Neural progenitor cell (in vitro differentiated cells): ENCODE measurements at places on chromosomes 4 and X.
A peak's percentile ranks its signal among the peaks of the same experiment; 100 is the strongest.

DNA sequence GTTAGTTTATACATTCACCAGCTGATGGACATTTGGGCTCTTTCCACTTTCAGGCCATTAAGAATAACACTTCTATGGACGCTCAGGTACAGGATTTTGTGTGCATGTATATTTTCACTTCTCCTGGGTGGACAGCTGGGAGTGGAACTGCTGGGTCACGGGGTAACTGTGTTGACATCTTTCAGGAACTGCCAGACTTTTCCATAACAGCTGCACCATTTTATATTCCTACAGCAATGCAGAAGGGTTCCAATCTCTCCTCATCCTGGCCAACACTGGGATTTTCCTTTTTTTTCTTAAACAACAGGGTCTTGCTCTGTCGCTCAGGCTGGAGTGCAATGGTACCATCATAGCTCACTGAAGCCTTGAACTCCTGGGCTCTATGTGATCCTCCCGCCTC, 11.9 kb downstream of the HAUS7 start:
- no peak for DNase-seq

DNA sequence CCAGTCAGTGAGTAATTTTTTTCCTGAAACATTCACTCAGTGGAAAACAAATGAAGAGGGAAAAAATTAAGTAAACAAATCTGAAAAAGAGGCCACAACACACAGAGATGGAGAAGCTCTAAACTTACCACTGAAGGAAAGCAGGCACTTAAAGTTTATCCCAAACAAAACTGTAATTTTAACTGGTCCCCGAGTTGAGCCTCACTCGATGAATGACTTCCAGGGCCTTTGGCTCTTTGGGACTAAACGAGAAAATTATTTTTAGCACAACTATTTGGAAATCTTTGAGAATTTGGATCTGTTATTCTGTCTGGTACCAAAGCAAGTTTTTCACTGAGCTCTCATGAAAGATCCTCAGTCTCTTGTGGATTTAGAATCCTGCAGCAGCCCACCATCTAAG, at the start of gene C1QTNF7:
Gene C1QTNF7, plus strand, starts transcription at position 333 of the 400 bp plus-strand sequence. CDS start 7,711 bp downstream, outside the sequence.
- no peak for DNase-seq

DNA sequence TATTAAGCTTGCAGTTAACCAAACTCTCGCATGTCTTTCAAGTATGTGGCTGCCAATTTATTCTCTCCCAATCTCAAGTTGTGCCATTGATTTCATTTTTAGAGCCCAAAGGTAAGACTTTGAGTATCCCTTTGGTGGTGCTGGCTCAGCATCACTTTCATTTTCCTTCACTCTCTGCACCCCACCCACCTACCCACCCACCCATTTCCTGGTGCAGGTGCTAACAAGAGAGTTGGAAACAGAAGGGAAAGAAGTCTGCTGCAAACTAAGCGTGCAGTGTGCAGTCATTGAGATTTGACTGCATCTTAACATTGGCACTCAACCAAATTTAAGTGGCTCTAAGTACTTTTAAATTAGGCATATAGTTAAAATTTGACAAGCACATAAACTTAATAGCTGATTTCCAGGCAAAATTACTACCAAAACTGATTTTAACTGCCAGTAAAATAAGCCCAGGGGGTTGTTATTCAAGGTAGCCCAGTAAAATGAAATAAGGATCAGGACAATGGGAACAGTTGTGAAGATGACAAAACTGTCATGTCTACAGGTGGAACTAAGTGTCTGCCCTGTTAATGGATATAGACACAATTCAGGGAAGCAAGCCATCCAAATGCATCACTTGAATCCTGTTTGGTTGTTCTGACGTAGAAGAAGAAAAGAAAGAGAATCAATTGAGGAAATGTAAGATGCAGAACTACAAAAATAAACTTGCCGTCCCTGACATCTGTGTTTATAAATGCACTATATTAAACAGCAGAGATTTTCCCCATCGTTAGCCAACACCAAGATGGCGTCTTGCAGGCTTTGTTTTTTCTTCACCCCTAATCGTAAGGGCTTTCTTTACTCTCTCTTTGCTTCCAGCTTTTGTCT, 184.2 kb downstream of the KDR start:
- DNase-seq, result no peak

- no peak for DNase-seq
These were observed 54.3 kb downstream of the CHST7 start for GRCh38 chrX:46627711-46628419.

- no peak for DNase-seq
These were observed 5.5 kb upstream of the SMIM20 start for GRCh38 chr4:25908491-25908901.

GRCh38 chr4:7867701-7868435, 71.8 kb downstream of the AFAP1 start:
- no peak for DNase-seq

DNA sequence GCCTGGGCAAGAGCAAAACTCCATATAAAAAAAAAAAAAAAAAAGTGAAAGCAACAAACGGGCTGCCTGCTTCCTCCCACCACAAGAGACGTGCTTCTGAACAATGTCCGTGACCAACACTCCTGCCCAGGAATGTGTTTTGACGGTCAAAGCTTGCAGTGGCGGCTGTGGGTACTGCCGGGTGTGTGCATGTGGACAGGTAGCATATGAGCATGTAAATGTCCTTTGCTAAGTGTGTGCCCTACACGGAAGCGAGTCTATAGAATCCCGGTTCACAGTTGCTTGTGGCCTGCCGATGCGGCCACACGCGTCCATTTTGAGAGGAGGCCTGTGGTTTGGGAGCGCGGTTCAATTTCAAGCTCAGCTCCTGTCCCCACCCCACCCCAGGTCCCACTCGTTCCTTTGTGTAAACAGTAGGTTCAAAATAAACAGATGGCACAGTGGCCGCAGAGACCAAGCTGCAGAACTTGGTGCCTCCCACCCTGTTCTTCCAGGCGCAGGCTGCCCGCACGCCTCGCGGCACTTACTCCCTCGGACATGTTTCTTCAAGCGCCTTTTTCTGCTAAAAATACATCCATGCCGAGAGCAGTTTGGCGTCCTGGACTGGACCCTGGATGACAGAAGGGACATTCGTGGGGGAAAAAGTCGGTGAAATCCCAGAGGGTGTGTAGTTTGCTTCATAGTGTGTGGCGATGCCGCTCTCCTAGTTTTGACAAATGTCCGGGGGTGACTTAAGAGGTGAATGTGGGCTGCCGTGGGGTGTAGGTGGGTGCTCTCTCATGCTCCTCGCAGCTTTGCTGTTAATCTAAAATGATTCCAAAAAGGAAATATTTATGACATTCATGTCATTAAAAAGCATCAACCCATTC, 11.5 kb upstream of the NKX1-1 start:
- DNase-seq, result no peak

- peak; percentile 82 for DNase-seq
These were observed at the start of gene DNASE1L1 for GRCh38 chrX:154409222-154409871. DNASE1L1 (minus strand) TSS chrX:154409254; CDS start chrX:154405568, 3,686 bp downstream.

DNA sequence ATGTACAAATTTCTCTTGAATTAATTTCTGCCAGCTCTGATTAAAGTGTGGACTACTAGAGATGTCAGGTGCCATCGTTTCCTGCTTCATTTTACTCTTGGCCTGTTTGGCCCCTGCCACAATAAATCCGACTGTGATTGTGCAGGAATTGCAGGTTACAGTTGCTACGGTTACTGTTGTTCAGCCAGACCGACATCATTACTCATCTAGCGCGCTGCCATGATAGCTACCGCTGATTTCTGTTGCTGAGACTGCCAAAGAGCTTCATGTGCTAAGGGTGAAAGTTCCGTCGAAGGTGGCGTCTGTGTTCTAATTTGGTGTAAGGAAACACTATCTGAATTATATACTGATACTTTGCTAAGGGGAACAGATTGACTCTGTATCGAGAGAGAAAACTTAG, 22.1 kb downstream of the SLIT2 start:
- DNase-seq, result peak; percentile 14

- no peak for DNase-seq
These were observed 473.1 kb upstream of the ATOH1 start for GRCh38 chr4:93355411-93355810.

DNA sequence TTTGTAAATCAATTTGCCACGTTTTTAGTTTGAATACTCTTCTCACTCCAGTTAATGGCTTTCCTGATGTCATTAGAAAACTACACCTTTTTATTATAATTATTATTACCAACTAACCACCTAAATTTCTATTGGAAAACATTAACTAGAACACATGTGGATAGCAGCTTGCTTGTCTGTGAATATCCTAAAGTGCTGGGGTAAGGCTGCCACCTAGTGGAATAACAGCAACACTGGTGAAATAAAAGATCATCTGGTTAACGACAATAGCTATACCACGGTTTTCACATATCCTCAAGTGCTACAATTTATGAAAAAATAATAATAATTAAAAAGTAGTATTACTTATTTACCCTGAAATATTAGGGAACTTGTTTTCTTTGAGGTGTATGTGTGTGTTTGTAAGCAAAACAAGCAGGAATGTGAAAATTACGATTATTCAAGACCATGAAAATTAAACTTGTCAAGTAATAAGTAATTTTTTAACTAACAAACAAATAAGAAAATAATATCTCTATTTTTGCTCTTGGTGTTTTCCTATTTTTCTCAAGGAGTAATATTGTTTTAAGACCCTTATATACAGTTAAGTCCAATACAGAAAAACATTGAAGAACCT, 130.1 kb upstream of the TECRL start:
- peak; percentile 68 for DNase-seq

GRCh38 chr4:38819569-38819968, 15.0 kb upstream of the TLR1 start:
- DNase-seq, result no peak

GRCh38 chr4:128974136-128974581, 119.2 kb downstream of the SCLT1 start:
- no peak for DNase-seq

GRCh38 chr4:25021216-25021615, 9.5 kb downstream of the LGI2 start:
- no peak for DNase-seq

GRCh38 chr4:139243448-139244365, 36.3 kb downstream of the MGARP start:
- DNase-seq, result no peak
